ENCODE measurements at places on chromosomes 2 and 18.

DNA sequence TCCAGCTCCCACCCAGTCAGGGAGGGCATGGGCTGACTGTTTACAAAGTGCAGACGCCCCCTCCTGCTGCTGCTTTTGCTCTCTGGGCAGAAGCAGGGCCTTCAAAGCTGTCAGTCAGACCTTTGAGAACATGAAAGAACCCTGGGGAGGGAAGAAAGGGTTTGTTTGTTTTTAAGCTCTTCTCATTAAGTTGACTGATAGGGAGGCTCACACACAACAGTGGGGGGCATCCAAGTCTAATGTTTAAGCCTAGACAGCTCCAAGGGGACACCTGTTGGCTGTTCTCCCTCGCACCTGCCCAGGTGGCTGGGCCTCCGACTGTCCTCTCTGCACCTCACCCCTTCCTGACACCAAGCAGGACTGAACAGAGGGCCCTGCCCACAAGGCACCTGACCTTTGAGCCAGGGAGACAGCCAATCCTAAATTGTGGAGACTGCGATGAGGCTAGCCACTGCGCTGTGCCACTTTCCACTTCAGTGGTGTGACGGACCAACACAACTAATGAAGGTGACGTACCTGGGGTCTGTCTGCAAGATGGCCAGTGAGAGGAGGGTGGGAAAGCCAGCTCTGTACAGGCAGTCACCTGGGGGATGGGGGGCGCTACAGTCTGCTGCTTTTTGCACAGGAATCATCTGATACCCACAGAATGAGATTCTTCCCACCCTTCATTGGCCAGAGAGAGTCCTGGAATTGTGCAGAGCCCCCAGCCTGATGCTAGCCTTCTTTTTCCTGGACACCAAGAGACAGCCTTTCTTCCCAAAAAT lies 16.3 kb downstream of the ST6GAL2 start:
- DNase-seq = no peak

- DNase-seq = no peak
Measured at GRCh38 chr2:210356944-210357343, 42.0 kb upstream of the MYL1 start.

GRCh38 chr2:26854283-26854827 lies 6.4 kb downstream of the DPYSL5 start:
- no peak for DNase-seq

GRCh38 chr2:172639256-172639655 lies 83.4 kb downstream of the PDK1 start:
- DNase-seq = no peak

GRCh38 chr2:58006256-58006951 lies 40.2 kb upstream of the VRK2 start:
- no peak for DNase-seq

GRCh38 chr2:176729706-176730569 lies 460.7 kb downstream of the MTX2 start:
- DNase-seq = peak; percentile 80

GRCh38 chr18:6885992-6886796 lies 156.7 kb downstream of the ARHGAP28 start:
- peak; percentile 72 for DNase-seq

DNA sequence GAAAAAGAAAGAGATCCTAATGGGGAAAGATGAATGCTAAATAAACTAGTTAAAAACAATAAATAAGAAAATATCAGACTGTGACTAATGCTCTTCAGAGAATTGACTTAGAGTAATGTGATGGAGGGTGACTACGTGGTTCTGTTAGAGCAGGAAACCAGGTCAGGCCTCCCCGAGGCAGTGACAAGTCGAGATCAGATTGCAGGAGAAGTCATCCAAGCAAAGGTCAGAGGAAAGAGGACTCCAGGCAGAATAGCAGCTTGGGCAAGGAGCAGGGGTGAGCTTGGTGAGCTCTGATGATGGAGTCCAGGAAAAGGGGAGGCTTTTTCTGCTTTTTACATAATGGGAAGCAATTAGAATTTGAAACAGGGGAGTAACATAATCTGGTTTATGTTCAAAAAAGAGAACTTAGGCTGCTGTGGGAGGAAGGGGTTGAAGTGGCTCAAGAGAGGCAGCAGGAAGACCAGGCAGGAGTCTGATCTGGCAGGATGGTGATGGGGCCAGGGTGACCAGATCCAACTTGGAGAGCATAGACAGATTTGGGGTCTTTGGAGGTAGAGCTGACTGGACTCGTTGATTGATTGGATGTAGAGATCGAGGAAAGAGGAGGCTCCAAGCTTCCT lies 27.3 kb upstream of the ITGB6 start:
- DNase-seq = peak; percentile 75

All from GM23248 (cell line).